ENCODE measurements at places on chromosomes 3 and 15. TPM values are rescaled to one million over a fixed set of nuclear protein-coding genes. Genes with fewer than 3 reads are reported as not detected.

DNA sequence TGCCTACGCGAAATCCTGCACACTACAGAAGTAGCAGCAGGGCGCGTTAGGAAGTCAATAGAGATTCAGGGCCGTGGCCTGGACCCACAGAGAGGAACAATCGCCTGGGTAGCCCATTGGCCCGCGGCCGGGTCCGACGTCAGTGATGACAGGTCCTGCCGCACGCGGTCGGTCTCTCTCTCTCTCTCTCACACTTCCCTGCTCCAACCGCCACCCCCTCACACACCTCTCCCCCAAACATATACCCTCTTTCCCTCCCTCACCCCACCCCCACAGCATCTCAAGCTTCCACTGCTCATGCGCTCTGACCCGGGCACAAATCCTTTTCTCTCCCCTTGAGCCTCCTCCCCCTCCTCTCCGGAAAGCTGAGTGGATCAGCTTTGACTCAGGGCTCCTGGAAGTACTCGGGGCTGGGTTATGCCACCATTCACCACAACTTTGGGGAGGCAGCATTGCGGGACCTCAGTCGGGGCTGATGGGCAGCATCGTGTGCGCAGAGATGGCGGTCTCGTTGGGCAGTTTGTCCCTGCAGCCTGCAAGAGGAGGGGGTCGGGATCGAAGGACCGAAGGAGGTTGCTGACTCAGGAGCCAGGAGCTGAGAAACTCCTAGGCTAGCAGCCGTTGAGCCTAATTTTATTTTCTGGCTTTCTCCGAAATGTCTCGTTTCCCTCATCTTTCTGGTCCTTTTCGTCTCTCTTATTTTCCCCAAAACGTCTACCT, 9.0 kb downstream of the ZIC4 start:
- peaks cover 9% of the 10 kb centered on the region for H3K36me3 ChIP-seq
- H3K27me3 ChIP-seq = peaks cover 80% of the 10 kb centered on the region
- no peak overlapping the region for H3K27ac ChIP-seq
- H3K4me3 ChIP-seq = no peak overlapping the region
- no peak for DNase-seq

DNA sequence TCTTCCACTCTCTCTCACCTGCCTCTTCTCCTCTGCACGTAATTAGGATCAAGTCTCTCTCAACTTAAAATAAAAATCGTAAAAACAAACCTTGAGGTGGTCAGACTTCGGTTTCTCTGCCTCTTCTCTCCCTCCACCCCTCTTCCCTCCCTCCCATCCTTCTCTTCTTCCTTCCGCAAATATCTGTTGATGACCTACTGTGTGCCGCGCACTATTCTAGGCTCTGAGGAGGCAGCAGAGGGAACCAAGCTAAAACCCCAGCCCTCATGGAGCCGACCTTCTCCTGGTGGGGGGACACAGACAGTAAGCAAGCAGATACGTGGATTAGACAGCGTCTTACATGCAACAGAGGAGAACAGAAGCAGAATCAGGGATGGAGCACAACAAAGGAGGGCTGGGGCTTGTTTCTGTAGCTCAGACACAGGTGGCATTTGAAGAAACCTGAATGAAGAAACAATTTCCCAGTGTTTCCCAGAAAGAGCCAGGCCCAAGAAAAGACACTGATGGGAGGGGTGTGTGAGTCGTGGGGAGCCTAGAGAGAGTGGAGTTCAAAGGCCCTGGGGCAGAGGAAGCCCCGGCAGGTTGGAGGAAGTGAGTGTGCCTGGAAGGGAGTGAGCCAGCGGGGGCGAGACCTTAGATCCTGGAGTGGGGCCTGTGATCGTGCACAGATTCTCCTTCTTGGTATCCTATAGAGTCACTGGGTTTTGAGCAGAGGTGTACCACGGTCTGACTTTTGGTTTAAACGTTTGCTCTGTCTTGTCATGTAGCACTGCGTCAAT, 80.5 kb downstream of the TOP2B start:
- no peaks in the 10 kb centered on the region for H3K27me3 ChIP-seq
- H3K4me3 ChIP-seq = no peak overlapping the region
- no peak overlapping the region for H3K27ac ChIP-seq
- no peaks in the 10 kb centered on the region for H3K36me3 ChIP-seq
- no peaks in the 10 kb centered on the region for H3K4me1 ChIP-seq
- DNase-seq = no peak

GRCh38 chr15:88375234-88375927, 91.8 kb downstream of the MRPL46 start:
- peak overlapping the region; percentile 43 for H3K27ac ChIP-seq
- H3K36me3 ChIP-seq = no peaks in the 10 kb centered on the region
- peaks cover 49% of the 10 kb centered on the region for H3K27me3 ChIP-seq

DNA sequence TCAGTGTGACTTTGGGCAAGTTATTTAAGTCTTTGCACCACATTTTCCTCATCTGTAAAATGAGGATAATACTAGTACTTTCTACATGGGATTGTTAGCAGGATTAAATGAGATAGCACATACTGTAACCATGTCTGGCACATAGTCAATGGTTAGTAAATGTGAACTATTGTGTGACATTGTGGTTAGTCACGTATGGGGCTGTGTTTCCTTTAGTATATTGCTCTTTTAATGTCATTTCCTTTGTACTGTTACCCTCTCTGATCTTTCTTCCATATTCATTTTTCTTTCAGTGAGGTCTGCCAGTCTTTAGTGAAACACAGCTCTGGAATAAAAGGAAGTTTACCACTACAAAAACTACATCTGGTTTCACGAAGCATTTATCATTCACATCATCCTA, 21.4 kb downstream of the OPA1 start:
- no peak overlapping the region for H3K27ac ChIP-seq
- no peak for DNase-seq
- no peak overlapping the region for H3K4me3 ChIP-seq
- peaks cover 42% of the 10 kb centered on the region for H3K36me3 ChIP-seq

- peaks cover 8% of the 10 kb centered on the region for H3K27me3 ChIP-seq
- no peaks in the 10 kb centered on the region for H3K36me3 ChIP-seq
- DNase-seq = no peak
- no peak overlapping the region for H3K27ac ChIP-seq
- no peak overlapping the region for H3K4me3 ChIP-seq
Measured at GRCh38 chr3:32076566-32076965, 29.9 kb upstream of the GPD1L start.

The B3GALNT1 gene
- 2.7 TPM for total RNA-seq

DNA sequence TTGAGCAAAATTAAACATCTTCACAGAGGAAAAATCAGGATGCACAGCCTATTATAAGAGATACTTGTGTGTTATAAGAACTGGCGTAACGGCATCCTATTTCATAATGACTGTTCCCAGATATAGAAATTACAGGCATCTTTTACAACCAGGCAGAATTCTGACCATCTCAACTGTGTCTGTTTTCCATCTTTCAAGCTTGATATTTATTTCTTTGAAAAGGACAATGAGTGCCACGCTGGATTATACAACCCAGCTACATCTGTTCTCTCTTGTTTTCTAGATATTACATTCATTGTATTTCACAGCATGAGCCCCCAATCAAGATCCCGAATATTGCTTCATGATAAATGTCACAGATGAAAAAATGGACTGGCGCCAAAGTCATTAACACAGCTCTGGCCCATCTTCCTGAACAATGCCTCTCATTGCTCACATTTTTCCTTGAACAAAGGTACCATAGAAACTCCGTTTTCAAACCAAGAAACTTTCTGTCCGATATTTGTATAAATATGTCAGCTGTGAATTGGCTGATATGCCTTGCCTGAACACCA, 420.6 kb downstream of the TBL1XR1 start:
- H3K36me3 ChIP-seq = no peaks in the 10 kb centered on the region
- H3K4me1 ChIP-seq = no peaks in the 10 kb centered on the region
- no peak overlapping the region for H3K27ac ChIP-seq
- no peak for DNase-seq

DNA sequence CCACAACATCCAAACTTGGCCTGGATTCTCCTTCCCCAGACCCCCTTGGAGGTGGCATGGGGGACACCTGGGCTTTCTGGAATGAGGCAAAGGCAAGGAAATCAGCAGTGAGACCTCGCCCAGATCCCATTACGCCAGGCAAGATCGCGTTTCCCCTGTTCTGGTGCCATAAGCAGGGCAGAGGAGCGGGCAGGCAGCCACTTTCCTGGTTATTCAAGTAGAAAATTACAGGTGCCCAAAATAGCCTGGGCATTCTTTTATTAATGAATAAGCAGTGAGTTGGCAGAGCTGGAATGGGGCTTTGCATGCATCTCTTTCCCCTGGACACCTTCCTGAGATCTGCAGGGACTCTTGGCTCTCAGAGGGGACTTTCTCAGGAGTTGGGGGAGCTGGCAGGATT, 31.5 kb upstream of the FAM107A start:
- peaks cover 42% of the 10 kb centered on the region for H3K27me3 ChIP-seq
- H3K4me3 ChIP-seq = no peak overlapping the region

The KBTBD13 gene
- not detected for total RNA-seq

- H3K4me1 ChIP-seq = no peaks in the 10 kb centered on the region
- no peak overlapping the region for H3K4me3 ChIP-seq
- H3K27me3 ChIP-seq = no peaks in the 10 kb centered on the region
- peaks cover 7% of the 10 kb centered on the region for H3K36me3 ChIP-seq
- no peak overlapping the region for H3K27ac ChIP-seq
Measured at GRCh38 chr3:58130591-58130990, 80.2 kb downstream of the DNASE1L3 start.

DNA sequence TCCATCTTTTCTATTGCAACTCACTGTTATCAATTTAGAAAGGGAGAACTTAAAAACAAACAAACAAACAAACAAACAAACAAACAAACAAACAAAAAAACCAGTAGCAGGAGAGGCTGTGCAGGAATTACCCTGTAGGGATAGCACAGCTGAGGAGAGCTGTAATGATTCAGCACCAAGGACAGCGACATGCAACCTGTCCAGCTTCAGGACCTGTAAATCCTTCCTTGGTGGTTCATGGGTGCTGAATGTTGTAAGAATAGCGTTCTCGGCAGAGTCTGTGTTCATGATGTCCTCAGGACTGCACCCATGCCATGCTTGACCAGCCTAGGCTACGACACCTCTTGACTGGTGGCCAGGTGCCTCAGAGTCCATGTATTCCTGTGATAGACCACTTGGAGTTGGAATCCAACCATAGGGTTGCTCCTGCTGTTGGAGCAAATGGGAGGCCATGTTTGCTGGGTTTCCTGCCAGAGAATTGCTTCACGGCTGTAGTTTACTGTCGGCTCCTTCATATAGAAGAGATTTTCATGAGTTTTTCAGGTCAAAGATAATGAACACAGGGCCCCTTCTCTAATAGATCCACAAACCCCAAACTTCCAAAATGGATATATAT, 65.9 kb downstream of the CACNA2D3 start:
- H3K27ac ChIP-seq = no peak overlapping the region
- H3K36me3 ChIP-seq = no peaks in the 10 kb centered on the region
- H3K27me3 ChIP-seq = no peaks in the 10 kb centered on the region

DNA sequence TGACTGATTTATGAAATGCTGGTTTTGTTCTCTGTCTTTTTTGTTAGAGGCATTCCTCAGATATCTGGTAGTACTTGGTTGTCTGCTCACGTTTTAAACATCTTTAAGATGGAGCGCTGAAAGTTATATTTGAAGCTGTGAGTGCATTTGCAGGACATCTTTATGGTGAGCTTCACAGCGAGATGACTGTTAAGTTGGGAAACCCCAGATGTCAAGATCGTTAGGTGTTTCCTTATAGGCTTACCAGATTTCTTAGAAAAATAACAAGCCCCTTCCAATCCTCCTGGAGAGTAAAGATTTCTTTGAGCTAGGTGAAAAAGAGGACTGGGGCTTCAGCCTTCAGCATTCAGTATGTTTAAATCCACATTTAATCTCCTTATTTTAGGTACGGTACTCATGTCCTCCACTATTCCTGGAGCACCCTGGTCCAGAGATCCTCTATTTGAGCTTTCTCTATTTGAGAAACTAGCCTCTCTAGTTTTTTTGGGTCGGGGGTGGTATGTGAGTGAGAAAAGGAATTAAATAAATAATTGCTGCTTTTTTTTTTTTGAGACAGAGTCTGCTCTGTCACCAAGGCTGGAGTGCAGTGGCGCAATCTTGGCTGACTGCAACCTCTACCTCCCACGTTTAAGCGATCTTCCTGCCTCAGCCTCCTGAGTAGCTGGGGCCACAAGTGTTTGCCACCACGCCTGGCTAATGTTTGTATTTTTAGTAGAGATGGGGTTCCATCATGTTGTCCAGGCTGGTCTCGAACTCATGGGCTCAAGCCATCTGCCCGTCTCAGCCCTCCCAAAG, 72.3 kb downstream of the ZNF609 start:
- H3K36me3 ChIP-seq = peaks cover 4% of the 10 kb centered on the region
- peak; percentile 29 for DNase-seq
- peak overlapping the region; percentile 73 for H3K4me3 ChIP-seq
- peak overlapping the region; percentile 98 for H3K27ac ChIP-seq
- H3K27me3 ChIP-seq = no peaks in the 10 kb centered on the region
- H3K4me1 ChIP-seq = peaks cover 71% of the 10 kb centered on the region

All from activated T-cell treated with anti-CD3 and anti-CD28 coated beads, Interleukin-2, amount 50 U/mL, for 72 hours (primary cell).